ENCODE measurements at places on chromosomes 2 and 18.

GRCh38 chr2:189153619-189154018 is 25.9 kb downstream of the COL5A2 start:
- no peak overlapping the region for H3K4me3 ChIP-seq
- no peak for DNase-seq
- H3K27ac ChIP-seq: no peak overlapping the region
- H3K27me3 ChIP-seq: no peaks in the 10 kb centered on the region
- H3K4me1 ChIP-seq: no peaks in the 10 kb centered on the region

DNA sequence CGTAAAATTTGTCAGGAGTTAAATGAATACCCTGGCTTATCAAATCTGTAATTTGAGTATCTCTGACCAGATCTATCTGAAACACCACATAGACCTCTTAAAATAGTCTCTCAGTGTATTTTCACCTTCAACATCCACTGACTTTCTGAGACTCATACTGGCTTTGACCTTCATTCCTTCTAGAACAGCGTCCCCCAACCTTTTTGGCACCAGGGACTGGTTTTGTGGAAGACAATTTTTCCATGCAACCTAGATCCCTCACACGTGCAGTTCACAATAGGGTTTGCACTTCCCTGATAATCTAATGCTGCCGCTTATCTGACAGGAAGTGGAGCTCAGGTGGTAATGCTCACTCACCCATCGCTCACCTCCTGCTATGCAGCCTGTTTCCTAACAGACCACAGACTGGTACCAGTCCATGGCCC is 3.2 kb downstream of the NBAS start:
- DNase-seq: no peak
- H3K4me3 ChIP-seq: no peak overlapping the region
- no peak overlapping the region for H3K27ac ChIP-seq
- H3K36me3 ChIP-seq: no peaks in the 10 kb centered on the region
- no peaks in the 10 kb centered on the region for H3K4me1 ChIP-seq

GRCh38 chr2:23900541-23901322 is 26.2 kb downstream of the ATAD2B start:
- DNase-seq: no peak
- H3K36me3 ChIP-seq: no peaks in the 10 kb centered on the region
- H3K27ac ChIP-seq: peak overlapping the region; percentile 56
- no peaks in the 10 kb centered on the region for H3K27me3 ChIP-seq
- H3K4me1 ChIP-seq: no peaks in the 10 kb centered on the region

GRCh38 chr2:237073552-237073951 is 12.1 kb upstream of the COPS8 start:
- H3K4me1 ChIP-seq: no peaks in the 10 kb centered on the region
- H3K27ac ChIP-seq: no peak overlapping the region
- no peak overlapping the region for H3K4me3 ChIP-seq
- no peaks in the 10 kb centered on the region for H3K36me3 ChIP-seq

GRCh38 chr2:54122939-54123338 is 7.5 kb downstream of the ACYP2 start:
- H3K4me1 ChIP-seq: no peaks in the 10 kb centered on the region
- H3K36me3 ChIP-seq: no peaks in the 10 kb centered on the region
- no peak overlapping the region for H3K4me3 ChIP-seq
- no peak for DNase-seq

DNA sequence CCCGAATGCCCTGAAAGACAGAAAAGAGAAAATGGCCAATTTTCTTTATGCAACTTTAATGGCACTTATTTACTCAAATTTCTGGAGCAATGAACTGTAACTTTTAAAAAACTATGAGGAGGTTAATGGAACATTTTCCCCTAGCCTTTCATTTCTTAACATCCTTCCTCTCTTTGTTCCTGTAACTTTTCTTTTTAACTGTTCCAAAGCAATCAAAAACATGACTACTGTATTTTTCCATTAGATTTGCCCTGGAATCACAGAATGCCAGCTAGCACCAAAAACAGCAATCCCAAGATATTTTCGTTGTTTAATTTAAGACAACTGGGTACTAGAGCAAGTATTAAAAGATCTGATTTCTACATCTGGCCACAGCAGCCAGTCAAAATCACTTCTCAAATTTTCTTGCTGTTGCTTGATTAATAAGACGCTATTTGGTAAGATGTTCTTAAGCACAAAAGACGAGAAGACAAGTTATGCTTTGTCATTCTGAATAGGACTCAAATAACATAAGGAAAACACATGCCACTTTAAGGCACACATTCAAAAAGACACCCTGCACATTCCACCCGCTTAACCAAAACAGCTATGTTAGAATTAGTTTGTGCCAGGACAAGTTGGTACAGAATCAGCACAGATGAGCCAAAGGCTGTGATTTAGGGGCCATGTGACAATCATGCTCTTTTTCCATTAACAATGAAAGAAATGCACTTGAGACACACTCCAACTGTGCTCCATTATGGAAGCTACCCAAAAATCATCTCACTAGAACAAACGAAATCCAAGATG is 3.6 kb downstream of the STARD7 start:
- H3K4me3 ChIP-seq: peak overlapping the region; percentile 46
- no peaks in the 10 kb centered on the region for H3K36me3 ChIP-seq
- peak overlapping the region; percentile 73 for H3K27ac ChIP-seq
- no peaks in the 10 kb centered on the region for H3K27me3 ChIP-seq
- no peak for DNase-seq

DNA sequence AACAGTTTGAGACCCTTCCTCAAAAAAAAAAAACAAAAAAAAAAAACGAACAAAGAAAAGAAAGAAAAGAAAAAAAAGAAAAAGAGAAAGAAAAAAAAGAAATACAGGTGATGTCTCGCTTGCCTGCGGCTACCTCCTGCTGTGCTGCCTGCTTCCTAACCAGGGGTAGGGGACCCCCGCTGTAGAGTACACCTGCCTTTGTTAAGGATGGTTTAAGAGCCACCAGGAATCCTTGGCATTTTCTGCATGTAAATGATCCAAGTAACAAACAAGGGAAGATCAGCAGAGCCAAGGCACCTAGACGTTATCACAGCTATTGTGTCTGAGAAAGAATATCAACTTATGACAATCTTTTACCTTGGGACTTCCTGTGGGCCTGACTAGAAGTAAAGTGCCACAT is 856.8 kb upstream of the GCFC2 start:
- no peak overlapping the region for H3K27ac ChIP-seq
- no peaks in the 10 kb centered on the region for H3K27me3 ChIP-seq
- H3K36me3 ChIP-seq: no peaks in the 10 kb centered on the region
- H3K4me3 ChIP-seq: no peak overlapping the region
- H3K4me1 ChIP-seq: no peaks in the 10 kb centered on the region

GRCh38 chr2:106839849-106840595 is 45.9 kb downstream of the ST6GAL2 start:
- no peaks in the 10 kb centered on the region for H3K36me3 ChIP-seq
- peaks cover 7% of the 10 kb centered on the region for H3K4me1 ChIP-seq
- H3K27ac ChIP-seq: no peak overlapping the region
- H3K27me3 ChIP-seq: no peaks in the 10 kb centered on the region

DNA sequence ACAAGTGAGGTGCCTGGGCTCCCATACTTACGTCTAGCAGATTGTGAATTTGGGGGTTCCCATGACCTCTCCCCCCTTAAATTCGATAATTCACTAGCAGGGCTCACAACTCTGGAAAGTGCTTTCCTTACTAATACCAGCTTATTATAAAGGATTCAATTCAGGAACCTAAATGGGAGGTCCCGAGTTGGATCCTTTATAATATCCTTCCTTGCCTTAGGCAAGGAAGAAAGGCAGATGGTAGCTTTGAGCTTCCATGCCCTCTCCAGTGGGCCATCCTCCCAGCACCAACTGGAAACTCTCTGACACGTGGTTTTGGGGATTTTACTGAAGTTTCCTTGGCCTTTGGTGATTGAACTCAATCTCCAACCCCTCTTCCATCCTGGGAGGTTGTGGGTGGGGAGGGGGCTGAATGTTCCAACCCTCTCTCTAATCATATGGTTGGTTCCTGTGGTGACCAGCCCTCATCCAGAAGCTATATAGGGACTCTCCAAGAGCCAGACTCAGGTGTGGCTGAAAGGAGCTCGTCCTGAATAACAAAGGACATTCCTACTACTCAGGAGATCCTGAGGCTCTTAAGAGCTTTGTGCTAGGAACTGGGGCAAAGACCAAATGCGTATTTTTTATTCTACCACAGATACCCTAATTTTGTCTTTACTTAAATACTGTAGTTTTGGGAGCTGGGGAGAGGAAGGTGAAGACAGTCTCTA is 62.2 kb downstream of the HAUS1 start:
- DNase-seq: no peak
- no peaks in the 10 kb centered on the region for H3K27me3 ChIP-seq
- H3K36me3 ChIP-seq: no peaks in the 10 kb centered on the region
- no peak overlapping the region for H3K27ac ChIP-seq
- H3K4me3 ChIP-seq: no peak overlapping the region
- H3K4me1 ChIP-seq: no peaks in the 10 kb centered on the region

GRCh38 chr18:21196426-21196825 is 45.6 kb upstream of the GREB1L start:
- no peak overlapping the region for H3K4me3 ChIP-seq
- H3K27me3 ChIP-seq: no peaks in the 10 kb centered on the region
- no peaks in the 10 kb centered on the region for H3K36me3 ChIP-seq
- no peak overlapping the region for H3K27ac ChIP-seq
- DNase-seq: no peak

GRCh38 chr18:37611614-37612279 is 46.1 kb upstream of the CELF4 start:
- H3K4me3 ChIP-seq: no peak overlapping the region
- H3K4me1 ChIP-seq: no peaks in the 10 kb centered on the region
- no peaks in the 10 kb centered on the region for H3K36me3 ChIP-seq

GRCh38 chr2:9832586-9832985 is 10.7 kb upstream of the TAF1B start:
- H3K27me3 ChIP-seq: no peaks in the 10 kb centered on the region
- peaks cover 4% of the 10 kb centered on the region for H3K4me1 ChIP-seq
- H3K4me3 ChIP-seq: no peak overlapping the region
- H3K36me3 ChIP-seq: no peaks in the 10 kb centered on the region

GRCh38 chr2:104841744-104842143 is 12.2 kb upstream of the POU3F3 start:
- no peak for DNase-seq
- H3K4me1 ChIP-seq: no peaks in the 10 kb centered on the region
- no peak overlapping the region for H3K27ac ChIP-seq
- no peaks in the 10 kb centered on the region for H3K36me3 ChIP-seq
- H3K4me3 ChIP-seq: no peak overlapping the region

DNA sequence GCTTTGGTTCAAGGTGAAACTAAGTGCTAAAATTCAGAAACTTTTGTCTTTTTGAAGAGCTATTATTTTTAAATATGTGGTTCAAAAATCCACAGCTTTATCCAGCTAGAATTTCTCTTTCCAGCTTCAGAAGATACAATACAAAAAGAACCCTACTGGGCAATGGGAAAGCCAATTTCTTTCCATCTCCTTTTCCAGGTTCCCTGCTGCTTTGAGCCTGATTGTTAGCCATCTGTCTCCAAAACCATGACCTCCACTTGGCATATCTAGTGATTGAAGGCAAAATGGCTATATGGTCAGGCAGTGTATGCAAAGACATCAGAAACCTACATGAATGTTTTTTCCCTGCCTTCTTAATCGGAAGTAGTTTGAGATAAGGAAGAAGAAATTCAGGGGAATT is 134.1 kb downstream of the KCNH7 start:
- no peak overlapping the region for H3K27ac ChIP-seq
- no peaks in the 10 kb centered on the region for H3K27me3 ChIP-seq
- H3K4me1 ChIP-seq: no peaks in the 10 kb centered on the region
- no peak for DNase-seq

- H3K27me3 ChIP-seq: no peaks in the 10 kb centered on the region
- DNase-seq: no peak
- H3K27ac ChIP-seq: peak overlapping the region; percentile 94
- no peaks in the 10 kb centered on the region for H3K4me1 ChIP-seq
- H3K36me3 ChIP-seq: no peaks in the 10 kb centered on the region
Observed at GRCh38 chr2:231661422-231662027, 46.8 kb upstream of the PTMA start.

- no peak overlapping the region for H3K27ac ChIP-seq
- DNase-seq: no peak
- H3K36me3 ChIP-seq: no peaks in the 10 kb centered on the region
Observed at GRCh38 chr2:54308782-54309181, 52.8 kb upstream of the TSPYL6 start.

GRCh38 chr2:166614503-166614902 is 120.5 kb upstream of the SCN7A start:
- H3K4me1 ChIP-seq: no peaks in the 10 kb centered on the region
- no peak overlapping the region for H3K4me3 ChIP-seq
- no peaks in the 10 kb centered on the region for H3K36me3 ChIP-seq
- no peak for DNase-seq
- no peaks in the 10 kb centered on the region for H3K27me3 ChIP-seq

DNA sequence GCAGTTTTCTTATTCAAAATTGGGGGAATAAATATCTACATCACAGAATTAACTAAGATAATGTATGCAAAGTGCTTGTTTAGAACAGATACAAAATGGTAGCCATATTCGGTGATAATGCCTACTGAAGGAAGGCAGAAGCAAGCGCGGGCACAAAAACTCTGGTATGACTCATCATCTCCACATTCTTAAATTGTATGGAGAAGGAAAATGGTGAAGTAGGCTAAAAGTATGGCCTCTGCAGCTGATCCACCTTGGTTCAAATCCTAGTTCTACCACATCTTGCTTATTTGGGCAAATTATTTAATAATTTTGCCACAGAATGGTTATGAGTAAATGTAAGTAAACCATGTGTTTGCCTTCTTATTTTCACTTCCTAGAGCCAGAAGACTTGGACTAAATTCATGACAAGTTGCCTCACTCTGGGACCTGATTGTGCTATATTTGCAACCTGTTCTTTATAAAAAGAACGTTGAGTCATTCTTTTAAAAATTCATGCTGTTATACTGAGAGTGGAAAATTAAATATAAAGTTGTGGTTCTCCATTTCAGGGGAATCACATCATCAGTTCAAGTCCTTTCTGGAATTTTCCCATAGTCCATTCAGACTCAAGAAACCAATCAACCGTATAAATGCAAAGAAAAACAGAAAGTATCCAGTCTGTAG is 9.0 kb upstream of the CDK15 start:
- no peak for DNase-seq
- H3K27ac ChIP-seq: no peak overlapping the region
- H3K4me1 ChIP-seq: no peaks in the 10 kb centered on the region
- no peaks in the 10 kb centered on the region for H3K36me3 ChIP-seq
- H3K4me3 ChIP-seq: no peak overlapping the region

- no peak overlapping the region for H3K27ac ChIP-seq
- no peak overlapping the region for H3K4me3 ChIP-seq
- H3K27me3 ChIP-seq: no peaks in the 10 kb centered on the region
- no peak for DNase-seq
Observed at GRCh38 chr2:157935378-157935906, 59.3 kb upstream of the ACVR1 start.

DNA sequence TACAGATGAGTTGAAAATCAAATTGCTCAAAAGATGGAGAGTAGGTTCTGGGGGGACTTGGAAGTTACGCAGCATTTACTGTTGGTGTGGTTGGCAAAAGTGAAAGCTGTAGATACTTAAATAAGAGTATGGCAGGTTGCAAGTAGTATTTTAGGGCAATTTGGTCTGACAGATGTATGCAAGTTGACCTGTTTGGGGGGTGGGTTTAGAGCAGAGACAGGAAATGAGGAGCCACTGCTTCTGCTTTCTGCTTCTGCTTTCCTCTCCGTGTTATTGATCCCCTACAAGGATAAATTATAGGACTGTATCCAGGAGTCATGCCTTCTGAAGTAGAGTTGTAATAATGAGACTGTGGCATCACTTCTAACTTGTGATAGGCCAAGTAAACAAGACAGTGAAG is 71.2 kb downstream of the EPAS1 start:
- no peak for DNase-seq
- no peaks in the 10 kb centered on the region for H3K27me3 ChIP-seq
- H3K4me3 ChIP-seq: no peak overlapping the region
- no peak overlapping the region for H3K27ac ChIP-seq
- H3K4me1 ChIP-seq: no peaks in the 10 kb centered on the region
